T-helper 1 cell (primary cell): ENCODE measurements at places on chromosomes 16 and 17.

GRCh38 chr16:79072517-79072916, 528.0 kb downstream of the MAF start:
- DNase-seq: no peak

GRCh38 chr16:69939821-69940585, 11.1 kb upstream of the CLEC18A start:
- no peak for DNase-seq

- DNase-seq: no peak
These were observed 151.3 kb upstream of the CNTNAP4 start for GRCh38 chr16:76125871-76126270.

DNA sequence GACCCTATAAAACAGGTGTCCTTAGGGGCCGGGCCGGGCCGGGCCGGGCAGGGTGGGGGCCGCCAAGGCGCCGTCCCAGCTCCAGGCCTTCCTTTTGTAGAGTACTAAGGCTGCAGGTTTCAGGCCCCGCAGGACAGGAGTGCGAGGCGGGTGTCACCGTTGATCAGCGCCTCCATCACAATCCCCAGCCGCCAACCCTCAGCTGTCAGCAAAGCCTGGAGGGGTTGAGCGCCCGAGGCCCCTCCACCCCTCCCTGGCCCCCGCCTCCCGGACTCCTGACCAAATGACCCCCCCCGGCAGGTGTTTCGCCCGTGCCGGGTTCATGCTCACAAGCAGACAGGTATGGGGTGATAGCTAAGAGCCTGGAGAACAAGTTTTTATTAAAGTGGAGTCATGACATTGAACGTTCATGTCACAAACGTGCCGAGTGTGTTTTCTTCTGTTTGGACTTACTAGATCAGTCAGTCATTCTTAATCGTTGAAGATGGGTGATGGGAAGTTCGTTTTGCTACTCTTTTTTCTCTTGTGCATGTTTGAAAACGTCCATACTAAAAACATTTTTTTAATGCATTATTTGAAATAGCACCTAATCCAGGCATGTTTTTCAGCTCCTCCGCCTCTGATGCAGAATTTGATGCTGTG, 534 bp downstream of the ARL2BP start:
- DNase-seq: no peak

GRCh38 chr17:47966079-47966519, 4.8 kb upstream of the CDK5RAP3 start:
- no peak for DNase-seq

DNA sequence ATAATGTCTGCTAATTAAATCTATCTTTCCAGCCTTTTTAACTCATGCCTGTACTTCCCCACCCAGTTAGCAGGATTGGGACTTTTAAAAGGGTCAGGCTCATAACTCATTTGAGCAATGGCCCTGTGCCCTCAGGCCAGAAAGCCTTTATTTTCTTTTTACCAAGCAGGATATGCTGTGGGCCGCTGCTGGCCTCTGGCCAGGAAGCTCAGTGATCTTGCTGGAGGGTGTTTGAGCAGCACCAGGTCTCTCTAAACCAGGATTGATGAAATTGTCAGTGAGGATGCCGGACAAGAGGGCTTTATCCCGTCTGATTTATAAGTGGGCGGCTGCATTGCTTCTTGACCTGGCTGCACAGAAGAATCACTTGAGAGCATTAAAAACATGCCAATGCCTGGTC, 187.8 kb downstream of the RAB11FIP4 start:
- no peak for DNase-seq
